ENCODE measurements at places on chromosomes 4 and X.

DNA sequence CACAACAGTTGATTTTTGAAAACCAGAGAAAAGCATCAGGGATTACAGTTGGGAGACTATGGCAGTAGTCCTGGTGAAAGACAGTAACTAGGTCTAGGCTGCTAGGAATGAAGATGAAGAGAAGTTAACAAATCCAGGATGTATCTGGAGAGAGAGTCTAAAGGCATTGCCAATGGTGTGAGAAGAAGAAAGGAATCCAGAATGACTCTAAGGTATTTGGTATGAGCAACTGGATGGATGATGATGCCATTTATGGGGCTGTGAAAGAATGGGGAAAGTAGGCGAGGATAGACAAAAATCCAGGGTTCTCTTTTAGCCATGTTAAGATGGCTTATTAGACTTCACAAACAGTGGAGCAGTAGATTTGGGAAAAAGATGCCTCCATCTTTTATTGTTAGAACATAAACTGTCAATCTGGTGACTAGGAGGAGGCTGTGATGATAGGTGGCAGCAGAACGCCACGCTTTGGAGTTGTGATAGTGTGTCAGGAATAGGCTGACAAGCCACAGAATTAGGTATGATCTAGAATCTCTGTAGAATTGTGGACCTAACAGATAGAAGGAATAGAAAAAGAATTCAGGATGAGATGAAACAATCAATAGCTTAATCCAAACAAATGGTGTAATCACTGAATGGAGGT lies 27.3 kb upstream of the JADE1 start:
- DNase-seq = peak; percentile 14

DNA sequence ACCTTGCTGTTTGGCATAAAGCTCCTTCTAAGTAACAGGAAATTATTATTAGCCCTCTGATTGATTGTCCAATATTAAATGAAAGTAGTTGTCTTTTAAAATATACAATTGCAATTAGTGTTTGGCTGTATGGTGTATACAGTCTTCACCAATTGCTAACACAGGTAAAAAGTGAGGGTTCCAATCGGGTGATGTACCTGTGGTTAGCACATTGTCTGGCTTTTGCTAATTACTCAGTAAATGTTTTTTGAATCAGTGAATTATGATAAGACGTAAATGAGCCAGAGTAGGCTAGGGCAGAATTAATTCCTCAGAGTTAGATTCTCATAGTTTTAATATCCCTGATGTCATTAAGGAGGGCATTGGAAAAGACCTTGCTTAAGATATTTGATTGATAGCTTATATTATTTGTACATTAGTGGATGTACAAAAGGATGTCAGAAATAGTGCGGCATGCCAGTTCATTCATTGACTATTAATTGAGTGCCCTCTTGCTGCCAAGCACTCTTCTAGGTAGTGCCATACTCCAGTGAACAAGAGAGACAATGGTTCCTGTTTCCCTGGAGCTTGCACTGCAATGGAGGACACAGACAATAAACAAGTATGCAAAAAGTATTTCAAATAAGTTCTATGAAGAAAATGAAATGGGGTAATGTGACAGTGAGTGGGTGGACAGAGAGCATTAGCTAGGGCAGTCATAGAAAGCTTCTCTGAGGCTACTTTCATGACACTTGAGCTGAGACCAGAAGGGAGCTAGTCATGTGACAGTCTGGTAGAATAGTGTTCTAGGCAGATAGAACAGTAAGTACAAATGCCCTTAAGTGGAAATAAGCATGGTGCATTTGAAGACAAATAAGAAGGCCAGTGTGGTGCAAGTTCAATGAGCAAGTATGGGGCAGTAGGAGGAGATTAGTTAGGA lies 205.9 kb upstream of the CASK start:
- no peak for DNase-seq

DNA sequence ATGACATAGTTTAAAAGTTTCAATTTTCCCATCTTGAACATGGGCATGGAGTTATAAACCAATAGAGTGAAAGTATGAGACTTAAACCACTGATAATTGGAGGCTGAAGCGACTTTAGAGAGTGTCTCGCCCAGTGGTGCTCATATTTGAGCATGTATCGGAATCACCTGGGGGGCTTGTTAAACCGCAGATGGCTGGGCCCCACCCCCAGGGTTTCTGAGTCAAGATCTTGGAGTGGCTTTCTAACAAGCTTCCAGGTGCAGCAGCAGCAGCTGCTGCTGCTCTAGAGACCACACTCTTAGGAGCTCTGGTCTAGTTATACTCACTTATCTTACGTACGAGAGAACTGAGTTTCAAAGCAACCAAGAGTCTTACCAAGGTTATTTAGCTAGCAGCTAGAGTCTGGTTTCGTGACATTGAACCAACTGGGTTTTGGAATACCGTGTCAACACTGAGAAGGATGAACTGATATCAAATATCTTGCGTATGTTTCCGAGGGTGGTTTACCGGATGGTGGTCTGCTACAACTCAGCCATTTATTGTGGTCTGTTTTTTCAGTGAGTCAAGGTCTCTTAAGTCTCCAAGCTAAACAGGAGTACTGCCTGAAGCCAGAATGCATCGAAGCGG lies 5.9 kb downstream of the PHEX start:
- no peak for DNase-seq

DNA sequence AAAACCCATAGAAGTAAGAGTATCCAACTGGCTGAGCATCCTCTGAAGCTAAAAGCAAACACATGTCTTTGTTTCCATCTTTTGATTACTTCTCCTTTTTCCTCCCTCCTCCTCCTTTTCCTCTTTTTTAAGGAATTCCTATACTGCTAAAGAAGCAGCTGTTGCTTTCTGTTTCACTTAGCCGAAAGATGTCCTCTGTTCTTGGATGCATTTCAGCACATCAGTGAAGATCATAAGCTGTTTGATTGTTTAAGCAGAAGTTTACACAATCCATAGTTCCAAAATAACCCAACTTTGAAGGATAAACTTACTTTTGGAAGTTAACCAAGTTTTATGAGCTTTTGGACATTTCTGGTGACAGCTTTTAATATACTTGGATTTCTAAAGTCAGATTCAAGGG lies 55.1 kb upstream of the TNIP3 start:
- no peak for DNase-seq

- no peak for DNase-seq
These were observed 782.5 kb upstream of the INTU start for GRCh38 chr4:126850286-126850685.

- no peak for DNase-seq
These were observed 29.1 kb upstream of the PLS3 start for GRCh38 chrX:115531818-115532403.

GRCh38 chrX:144918936-144919335 lies 328.4 kb upstream of the SPANXN1 start:
- no peak for DNase-seq

DNA sequence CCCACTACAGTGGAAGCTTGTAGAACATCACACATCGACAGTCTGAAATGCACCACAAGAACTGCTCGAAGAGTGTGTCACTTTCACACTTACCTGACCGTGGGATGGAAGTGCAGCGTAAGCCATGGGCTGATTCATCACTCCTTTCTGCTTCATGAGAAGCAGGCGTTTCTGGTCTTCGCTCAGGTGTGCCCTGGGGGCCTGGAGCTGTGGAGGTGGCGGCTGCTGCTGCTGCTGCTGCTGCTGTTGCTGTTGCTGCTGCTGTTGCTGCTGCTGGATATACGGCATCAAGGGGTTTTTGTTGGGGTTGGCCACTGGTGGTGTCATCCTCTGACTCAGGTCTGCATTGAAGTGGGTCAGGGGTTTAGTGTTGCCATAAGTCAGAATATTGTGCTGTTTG lies 223.6 kb downstream of the MGST2 start:
- no peak for DNase-seq

DNA sequence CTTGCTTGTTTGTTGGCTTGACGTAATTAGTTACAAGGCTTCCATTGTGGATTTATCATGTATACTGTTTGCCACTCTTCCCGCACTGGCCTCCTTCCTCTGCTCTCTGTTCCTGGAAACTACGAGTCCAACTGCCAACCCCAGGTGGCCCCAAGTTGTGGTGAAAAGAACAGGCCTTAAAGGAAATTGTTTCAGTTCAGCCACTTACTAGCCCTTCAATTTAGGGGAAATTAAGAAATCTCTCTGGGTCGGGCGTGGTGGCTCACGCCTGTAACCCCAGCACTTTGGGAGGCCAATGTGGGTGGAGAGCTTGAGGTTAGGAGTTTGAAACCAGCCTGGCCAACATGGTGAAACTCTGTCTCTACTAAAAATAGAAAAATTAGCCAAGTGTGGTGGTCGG lies 28.0 kb downstream of the RBM47 start:
- DNase-seq = no peak

DNA sequence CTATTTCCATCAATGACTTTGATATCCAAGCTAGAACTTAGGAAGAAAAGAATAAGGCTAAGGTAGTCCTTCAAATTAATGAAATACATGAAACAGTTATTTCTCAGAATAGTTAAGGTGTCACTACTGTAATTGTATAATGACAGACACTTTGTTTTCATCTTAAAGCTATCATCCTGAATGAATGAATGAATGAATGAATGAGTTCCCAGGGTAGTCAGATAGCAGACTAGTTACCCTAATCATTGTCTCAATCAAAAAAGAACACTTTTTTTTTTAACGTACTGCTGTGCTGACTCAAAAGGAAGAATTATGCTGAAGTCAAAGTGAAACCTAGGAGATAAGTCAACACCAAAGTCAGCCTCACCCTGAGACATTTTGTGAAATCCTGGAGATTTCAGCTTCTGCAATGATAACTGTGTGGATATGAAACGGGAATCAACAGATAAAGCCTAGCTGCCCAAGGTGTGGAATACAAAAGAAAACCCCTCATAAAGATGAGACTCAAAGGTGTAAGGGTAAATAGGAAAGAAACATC lies 68.3 kb upstream of the CNKSR2 start:
- no peak for DNase-seq

DNA sequence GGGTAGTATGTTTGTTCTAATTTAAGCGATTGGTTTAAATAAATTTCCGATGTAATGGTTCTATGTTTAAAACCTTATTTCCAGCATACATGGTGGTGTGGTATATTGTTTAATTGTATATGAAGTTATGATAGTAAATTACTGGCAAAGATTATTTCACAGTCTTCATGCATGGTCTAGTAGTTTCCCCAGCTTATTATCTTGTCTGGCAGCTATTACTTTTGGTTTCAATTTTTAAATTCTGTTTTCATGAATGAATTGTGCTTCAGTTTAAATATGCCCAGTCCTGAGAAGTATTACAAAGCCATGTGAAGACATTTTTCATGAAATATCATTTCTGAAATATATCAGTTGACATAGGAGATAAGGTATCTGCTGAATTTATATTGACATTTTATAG lies 6.3 kb downstream of the ALG13 start:
- DNase-seq = no peak

DNA sequence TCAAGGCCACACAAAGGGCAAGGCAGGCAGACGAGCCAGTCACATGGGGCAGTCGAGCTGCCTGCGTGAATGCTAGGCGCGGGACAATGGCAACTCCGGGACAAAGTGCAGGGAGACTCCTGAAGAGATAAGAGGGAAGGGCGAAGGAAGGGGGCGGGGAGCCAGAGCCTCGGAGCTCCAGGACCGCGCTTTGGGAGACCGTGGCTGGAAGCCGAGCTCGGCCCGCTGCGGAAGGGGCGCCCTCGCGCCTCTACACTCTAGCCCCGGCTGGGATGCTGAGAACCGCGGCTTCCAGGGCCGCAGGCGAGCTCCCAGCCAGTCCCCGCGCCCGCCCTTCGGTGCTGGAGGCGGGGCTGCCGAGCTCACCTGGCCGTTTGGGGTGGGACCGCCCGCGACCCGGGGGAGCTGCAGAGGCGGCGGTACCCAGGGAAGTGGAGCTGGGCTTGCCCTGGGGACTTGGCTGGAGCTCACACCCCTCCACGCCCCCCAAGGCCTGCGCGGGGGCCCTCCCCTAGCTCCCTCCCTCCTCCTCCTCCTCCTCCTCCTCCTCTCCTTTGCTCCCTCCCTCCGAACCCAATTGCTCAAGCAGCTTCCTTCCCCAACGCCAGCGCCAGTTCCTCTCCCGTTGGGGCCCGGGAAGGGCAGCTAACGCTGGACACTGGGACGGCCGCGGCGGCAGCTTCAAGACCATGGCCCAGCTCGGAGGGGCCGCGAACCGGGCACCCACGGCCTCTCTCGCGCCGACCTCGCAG lies at the start of gene SOWAHD:
Gene SOWAHD (plus strand): TSS at position 610 of the 752 bp plus-strand sequence. CDS start 80 bp downstream, at position 690.
- no peak for DNase-seq

- DNase-seq = no peak
These were observed 48.6 kb downstream of the PDGFRA start for GRCh38 chr4:54277691-54278090.

DNA sequence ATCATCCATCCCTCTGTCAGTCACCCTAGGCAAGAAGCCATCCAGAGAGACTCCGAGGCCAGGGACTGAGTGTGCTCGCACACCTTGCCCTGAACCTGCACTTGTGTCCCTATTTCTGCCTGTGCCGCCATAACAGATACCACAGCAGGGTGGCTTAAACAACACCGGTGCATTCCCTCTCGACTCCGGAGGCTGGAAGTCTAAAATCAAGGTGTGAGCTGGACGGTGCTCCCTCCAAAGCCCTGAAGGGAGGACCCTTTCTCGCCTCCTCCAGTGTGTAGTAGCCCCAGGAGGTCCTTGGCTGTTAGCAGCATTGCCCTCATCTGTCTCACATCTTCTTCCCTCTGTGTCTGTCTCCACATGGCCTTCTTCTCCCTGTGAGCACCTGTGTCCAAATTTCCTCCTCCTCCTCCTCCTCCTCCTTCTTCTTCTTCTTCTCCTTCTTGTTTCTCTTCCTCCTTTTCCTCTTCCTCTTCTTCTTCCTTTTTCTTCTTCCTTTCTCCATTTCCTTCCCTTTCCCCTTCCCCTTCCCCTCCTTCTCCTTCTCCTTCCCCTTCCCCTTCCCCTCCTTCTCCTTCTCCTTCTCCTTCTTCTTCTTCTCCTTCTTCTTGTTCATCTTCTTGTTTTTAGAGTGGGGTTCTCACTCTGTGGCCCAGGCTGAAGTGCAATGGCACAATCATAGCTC lies 98.1 kb upstream of the ENPP6 start:
- DNase-seq = no peak

DNA sequence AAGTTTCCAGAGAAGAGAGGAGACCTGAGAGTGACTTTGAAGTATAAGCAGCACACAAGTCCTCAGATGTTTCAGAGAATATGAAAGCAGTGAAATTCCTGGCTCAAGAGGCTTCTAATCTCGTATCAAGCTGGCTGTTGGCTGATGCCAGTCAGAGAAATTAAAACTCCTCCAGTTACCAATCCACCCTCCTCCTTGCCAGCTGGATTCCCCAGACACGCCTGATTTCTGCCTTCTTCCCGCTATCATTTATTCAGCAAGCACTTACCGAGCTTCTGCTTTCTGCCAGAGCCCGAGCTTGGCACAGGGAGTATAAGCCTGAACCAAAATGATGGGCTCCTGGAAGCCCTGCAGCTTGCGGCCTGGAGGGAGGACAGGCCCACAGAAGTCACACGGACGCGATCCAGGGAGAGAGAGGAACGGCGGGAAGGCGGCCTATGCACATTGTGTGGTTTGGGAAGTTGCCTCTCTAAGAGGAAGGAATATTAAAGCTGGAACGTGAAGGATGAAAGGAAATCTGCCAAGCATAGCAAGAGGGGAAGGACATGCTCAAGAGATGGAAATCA lies 102.4 kb upstream of the TBL1X start:
- no peak for DNase-seq

All from T-helper 2 cell (primary cell).